MCF 10A (cell line): ENCODE measurements at places on chromosomes 3 and 15.
A peak's percentile ranks its signal among the peaks of the same experiment; 100 is the strongest.

- DNase-seq: peak; percentile 22
Observed at GRCh38 chr3:124174476-124174875, 182.6 kb upstream of the ROPN1 start.

DNA sequence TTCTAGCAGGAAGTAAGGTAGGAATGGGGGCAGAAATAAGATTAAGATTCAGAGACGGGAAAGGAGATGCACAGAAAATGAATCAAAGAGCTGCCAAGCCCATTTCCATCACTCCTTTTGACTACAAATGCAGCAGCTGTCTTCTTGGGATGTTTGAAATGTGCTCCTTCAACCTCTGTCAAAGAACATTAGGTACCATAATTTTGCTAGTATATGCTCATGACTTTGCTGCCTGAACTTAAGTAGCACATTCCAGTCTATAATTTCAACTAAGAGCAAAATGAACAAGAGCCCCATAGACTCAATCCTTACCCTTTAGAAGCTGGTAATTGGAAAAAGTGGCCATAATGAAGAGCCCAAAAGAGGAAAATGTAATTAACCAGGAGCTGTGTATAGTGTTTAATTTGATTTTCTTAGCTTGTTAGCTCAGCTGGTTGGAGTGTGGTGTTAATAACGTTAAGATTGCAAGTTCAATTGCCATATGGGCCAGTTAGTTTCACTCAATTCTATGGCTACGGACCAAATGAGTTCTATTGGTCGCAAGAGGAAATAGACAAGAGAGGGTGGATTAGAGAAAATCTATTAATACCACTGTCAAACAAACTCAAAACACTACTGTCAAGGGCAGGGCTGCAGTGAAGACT is 349.9 kb downstream of the ZBBX start:
- no peak for DNase-seq

DNA sequence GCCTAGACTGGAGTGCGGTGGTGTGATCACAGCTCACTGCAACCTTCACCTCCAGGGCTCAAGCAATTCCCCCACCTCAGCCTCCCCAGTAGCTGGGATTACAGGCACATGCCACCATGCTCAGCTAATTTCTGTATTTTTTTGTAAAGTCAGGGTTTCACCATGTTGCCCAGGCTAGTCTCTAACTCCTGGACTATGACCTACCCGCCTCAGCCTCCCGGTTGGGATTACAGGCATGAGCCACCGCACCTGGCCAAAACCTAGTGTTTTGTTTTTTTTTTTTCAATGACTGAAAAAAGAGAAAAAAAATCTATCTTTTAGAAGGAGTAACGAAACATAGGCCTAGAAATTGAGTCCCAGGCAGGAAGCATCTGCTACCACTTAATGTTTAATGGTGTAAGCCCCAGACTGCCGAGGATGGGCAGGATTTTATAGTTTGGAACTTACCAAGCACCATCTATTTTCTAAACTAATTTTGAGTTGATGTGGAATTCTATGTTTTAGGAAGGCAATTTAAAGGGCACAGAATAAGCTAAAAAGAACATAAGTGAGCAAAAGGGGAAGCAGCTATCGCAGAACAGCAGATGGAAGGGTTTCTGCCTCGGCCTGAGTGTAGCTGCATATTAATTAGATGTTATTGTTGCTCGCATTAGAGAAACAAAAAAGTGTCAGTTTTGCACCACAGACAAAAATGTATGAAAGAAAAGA is 24.2 kb upstream of the CA12 start:
- no peak for DNase-seq

DNA sequence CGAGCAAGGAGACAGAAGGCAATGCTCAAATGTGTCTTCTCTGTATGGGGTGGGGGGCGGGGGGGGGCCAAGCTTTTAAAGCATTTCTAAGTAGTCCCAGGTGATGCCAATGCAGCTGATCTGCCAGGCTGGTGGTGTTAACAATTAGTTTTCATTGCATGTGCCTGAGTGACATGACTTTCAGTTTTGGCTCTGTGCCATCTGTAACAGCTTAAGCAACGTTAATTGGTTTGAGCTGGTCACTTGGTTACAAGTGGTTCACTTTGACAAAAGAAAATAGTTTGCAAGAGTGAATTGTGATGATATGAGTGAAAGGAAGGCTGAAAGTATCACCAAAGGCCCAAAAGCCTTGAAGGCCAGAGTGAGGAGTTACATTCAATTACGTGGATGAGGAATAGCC is 26.4 kb upstream of the LRIG1 start:
- DNase-seq: peak; percentile 9

DNA sequence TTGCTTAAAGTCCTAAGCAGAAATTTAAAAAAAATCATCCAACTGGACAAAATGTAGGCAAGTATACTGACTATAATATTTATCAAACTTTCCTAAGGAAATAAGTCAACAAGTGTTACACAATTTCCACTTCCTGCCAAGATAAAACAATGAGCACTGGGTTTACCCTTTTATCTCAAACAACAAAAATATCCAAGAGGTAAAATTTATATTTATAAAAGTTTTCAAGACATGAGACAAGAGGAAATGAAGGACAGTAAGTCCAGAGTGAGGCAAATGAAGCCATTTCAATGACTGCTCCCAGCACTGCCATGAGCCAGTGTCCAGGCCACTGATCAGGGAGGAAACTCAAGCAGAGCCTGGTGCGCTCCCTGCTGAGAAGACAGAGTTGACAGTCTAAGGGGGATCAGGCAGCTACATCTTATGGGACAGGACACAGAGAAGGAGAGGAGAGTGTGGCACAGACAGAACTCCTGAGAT is 439.4 kb downstream of the RAP2B start:
- no peak for DNase-seq

GRCh38 chr3:30644615-30645014 is 38.2 kb downstream of the TGFBR2 start:
- DNase-seq: peak; percentile 67

GRCh38 chr3:124633524-124633923 is 96.7 kb upstream of the UMPS start:
- no peak for DNase-seq

- DNase-seq: no peak
Observed at GRCh38 chr3:100647657-100648056, 38.3 kb downstream of the ADGRG7 start.

GRCh38 chr15:87207990-87208580 is 1048.5 kb downstream of the NTRK3 start:
- peak; percentile 18 for DNase-seq

DNA sequence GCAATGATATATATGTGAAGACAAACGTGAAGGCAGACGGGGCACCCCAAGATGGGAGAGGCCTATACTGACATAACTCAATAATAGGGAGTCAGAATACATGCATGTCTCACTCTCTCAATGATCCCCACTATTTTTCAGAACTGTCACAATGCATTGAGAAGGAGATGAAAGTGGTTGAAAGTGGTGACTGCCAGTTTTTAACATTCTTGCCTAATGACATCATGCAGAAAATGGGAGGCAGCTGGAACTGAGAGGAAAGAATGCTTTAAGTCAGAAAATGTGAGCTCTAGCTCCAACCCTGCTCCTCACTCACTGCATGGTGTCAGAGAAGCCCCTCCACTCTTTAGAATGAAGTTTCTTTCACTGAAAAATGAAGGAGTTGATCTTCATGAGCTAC is 55.3 kb upstream of the P2RY1 start:
- peak; percentile 8 for DNase-seq

- no peak for DNase-seq
Observed at GRCh38 chr3:32282578-32283154, 44.2 kb downstream of the CMTM8 start.

DNA sequence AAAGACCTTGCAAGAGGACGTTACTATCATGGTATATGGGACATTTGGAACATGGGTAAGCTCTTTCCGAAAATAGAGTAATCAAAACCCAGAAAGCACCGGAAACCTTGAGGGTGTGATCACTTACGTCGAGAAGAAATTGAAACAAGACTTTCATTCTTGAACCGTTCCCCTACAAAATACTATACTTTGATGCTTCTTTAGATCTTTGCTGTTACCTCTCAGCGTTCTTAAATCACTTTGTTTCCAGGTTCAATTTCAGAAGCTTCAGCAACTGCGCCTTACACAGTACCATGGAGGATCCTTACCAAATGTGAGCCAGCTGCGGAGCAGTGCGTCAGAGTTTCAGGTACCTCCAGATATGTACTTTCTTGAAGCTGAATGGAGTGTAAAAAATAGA is 10.1 kb downstream of the CRTC3 start:
- no peak for DNase-seq

GRCh38 chr3:27358372-27358771 is 10.8 kb downstream of the NEK10 start:
- DNase-seq: no peak

- DNase-seq: no peak
Observed at GRCh38 chr3:88248658-88249057, 98.9 kb downstream of the C3orf38 start.

DNA sequence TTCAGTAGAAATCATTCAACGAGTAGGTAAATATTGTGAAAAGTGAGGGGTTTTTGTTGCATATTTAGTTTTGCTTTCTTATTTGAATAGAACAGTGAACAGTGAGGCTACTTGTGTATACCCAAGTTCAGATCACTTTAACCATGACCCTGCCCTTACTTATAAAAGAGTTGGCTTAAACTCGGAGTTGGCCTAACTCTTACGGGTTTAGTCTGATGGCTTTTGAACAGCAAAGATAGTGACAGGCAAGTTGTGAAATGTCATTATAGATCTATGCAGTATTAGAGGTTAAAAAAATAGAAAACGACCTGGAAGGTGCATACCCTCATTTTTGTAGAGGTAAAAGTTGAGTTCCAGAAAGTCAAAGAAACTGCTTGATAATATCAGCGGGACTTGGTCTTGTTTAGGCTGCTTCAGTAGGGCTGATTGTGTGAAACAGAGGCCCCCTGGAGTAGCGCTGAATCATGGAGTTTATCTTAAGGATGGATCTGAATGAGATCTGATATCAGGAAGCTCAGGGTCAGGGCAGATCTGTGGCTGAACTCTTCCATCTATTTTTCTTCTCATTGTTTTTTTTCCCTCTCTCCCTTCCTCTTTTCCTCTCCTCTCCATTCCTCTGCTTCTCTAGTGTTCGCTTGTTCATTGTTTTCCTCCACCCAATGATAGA is 359.8 kb downstream of the LPP start:
- no peak for DNase-seq

GRCh38 chr3:189827108-189827507 is 195.9 kb downstream of the TP63 start:
- no peak for DNase-seq

DNA sequence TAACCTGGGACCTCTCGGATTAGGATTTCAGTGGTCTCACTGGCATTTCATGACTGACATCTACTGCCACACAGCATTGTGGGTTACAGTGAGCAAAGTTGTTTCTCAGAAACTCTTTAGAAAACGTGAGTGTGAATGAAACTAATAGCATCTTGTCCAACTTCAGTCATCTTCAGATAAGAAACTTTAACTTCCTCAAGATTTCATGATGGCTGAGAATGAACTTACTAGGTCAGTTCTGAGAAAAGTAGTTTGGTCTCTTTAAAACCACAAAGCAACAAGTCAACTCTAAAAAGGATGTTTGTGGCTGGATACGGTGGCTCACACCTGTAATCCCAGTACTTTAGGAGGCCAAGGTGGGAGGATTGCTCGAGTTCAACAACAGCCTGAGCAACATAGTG is 14.2 kb upstream of the HOMER2 start:
- DNase-seq: no peak

DNA sequence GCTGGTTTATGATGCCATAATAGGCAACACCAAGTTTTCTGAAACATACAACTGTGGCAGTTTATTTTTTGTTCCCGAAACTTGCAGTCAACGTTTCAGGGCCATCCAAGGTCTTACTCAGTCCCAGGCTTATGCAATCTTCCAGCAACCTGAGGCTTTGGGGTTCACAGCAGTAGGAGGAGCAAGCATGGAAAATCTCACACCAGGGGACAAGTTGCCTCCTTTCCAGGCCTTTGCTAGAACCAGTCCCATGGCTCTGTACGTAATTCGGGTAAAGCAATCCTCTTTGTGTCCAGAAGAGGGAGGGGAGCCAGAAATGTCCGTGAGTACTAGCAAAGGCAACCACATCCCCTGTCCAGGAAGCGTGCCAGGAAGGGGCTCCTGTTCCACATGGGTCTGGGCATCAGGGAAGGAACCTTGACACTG is 4.7 kb upstream of the FAM240A start:
- peak; percentile 6 for DNase-seq

DNA sequence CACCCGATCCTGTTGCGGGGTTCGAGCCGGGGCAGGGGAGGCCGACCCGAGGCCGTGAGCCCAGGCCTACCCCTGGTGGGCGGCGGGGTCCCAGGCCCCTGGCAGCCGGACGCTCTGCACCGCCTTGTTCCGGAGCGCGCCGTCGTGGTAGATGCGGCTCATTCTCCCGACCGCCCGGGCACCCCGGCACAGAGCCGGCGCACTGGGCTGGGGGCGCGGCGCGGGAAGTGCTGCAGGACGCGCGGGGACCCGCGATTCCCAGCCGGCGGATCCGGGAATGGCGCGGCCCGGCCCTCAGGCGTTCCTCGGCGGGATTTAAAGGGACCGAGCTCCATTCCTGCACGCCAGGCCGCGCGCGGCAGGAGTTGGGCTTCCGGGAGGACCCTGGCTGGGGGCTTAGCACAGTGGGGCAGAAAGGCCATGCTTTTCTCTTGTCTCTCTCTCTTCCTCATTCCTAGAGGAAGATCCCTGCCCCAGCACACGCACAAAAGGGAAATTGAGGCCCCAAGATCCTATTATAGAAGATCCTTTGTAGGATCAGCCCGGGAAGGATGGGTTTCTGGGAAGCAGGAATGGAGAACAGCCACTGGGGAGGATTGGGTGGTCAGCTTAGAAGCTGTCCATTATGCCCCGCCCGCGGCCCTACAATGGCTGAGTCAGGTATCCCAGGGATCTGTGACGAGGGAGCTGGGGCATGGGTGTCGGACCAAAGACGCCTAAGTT is at the start of gene ARPIN:
Gene ARPIN, minus strand, starts transcription at position 279 of the 723 bp plus-strand sequence. Its CDS starts 117 bp downstream, at position 162.
- peak; percentile 52 for DNase-seq

DNA sequence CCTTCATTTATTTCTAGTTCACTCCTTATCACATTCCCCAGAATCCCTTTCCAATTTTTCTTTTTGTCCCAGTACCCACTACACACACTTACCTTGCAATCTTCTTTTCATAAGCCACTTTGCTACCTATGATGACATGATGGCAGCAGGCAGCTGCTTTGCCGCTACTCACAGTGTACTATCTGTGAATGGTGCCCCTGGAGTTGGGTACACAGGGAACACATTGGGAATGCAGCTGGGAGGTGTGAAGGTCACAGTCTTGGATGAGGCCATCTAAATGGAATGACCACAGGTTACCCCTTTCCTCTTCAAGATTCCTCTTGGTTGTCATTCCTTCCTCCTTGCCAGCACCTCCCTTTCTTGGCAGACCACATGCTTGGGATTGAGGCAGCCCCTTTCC is 20.8 kb upstream of the TNIK start:
- no peak for DNase-seq

DNA sequence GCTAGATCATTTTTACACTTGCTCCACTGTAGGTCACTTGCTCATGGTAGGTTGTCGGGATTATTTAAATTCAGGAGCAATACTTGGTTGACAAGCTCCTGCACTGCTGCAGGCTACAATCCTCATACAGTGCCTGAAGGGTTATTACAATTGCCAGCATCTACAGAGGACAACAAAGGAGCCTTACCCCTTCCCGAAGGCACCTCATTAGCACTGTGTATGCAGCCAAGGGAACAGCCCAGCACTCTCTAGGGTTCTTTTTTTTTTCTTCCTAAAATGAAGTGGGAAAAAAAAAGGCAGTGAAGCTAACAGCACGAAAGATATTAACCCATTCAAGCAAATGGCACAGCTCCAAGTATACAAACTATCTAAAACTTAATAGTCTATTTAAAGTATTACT is 142.7 kb downstream of the ULK4 start:
- no peak for DNase-seq

- DNase-seq: no peak
Observed at GRCh38 chr3:65019443-65020055, 331.7 kb upstream of the ADAMTS9 start.
